HTR-8/SVneo (cell line): ENCODE measurements at places on chromosomes 3 and 15.

DNA sequence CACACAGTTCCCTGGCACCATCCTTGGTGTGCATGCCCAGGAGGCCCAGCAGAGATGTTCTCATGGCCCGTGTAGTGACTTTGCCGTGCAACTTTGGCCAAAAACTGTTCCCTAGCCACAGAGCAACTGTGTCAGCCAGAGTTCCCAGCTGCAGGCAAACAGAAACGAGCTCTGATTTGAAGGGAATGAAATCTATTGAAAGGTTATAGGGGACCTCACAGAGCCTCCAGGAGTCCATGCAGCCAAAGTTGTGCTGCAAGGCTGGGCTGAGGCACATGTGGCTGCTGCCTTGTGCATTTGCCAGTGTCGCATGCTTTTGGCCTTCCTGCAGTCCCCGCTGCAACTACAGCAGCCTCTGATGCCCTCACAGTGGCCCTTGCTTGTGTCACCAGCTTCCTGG lies 70.5 kb downstream of the PLXNA1 start:
- no peak for DNase-seq

DNA sequence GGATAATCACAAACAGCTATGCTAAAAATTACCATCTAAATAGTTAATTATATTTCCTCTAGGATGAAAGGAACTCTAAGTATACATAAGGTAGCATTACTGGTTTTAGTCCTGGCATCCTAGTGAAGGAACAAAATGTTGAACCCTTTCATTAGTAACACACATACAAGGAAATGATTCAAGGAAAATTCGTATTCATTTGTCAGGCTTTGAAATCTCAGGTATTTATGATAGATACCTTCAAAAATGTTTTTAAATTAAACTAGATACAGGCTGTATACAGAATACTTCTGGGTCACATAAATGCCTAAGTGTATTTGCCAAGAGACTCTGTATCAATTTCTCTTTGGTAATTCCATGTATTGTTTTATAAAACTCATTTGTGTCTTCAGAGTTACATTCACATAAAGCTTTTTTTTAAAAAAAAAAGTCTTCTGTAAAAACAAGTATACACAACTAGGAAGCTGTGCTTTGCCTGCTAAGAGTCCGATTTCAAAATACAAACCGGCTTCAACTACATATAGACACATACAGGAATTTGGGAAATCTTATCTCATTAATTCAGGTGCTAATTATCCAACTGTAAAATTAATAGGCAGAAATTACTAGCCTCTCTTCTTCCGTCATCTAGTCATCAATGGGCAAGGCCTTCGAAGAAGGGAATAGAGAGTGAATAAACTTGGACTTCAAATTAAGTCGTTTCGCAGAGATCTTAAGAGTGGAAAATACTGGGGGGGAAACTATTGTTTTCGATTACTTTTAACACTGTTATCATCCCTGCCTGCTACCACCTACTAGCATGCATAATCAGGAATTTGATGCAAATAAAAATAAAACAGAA lies 1.3 kb downstream of the SECISBP2L start:
- no peak for DNase-seq

DNA sequence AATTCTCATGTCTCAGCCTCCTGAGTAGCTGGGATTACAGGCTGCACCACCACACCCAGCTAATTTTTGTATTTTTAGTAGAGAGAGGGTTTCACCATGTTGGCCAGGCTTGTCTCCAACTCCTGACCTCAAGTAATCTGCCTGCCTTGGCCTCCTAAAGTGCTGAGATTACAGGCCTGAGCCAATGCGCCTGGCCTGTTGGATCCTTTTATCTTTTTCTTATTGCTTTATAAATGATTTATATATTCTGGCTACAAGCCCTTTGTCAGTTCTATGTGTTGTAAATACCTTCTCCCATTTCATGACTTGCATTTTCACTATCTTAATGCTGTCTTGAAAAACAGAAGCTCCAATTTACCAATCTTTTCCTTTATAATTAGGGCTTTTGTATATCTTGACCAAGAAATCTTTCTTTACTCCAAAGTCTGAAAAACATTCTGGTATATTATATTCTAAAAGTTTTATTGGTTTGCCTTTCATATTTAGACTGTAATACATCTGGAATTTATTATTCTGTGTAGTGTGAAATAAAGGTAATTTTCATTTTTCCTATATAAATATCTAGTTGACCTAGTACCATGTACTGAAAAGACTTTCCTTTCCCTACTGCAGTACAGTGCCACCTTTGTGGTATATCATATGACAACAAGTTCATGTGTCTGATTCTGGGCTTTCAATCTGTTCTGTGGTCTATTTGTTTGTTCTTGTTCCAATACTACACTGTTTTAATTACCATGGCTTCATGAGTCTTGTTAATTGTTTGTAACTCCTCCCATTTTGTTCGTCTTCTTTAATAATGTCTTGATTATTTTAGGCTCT lies 52.9 kb upstream of the RNU6-1 start:
- no peak for DNase-seq

- DNase-seq, result no peak
Observed at GRCh38 chr3:31729082-31729481, 196.4 kb downstream of the STT3B start.

GRCh38 chr3:64131725-64132469 lies 93.4 kb downstream of the PRICKLE2 start:
- no peak for DNase-seq

DNA sequence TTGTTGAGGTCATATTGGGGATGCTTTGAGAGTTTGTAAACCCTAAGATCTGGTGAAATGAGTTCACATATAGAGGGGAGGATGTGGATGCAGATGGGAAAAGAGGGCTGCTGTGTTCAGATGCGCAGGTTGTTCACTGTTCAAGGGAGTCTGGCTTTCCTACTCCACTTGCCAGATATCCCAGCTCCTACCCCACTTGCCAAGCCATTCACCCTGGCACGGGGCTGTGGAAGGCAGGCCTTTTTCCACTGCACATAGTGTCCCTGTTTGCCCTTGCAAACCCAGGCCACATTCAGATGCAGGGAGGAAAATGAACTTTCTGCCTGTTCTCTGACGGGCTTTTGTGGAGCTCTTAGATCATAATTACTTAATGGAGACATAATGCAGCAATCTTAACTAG lies 29.0 kb downstream of the CRABP1 start:
- no peak for DNase-seq

DNA sequence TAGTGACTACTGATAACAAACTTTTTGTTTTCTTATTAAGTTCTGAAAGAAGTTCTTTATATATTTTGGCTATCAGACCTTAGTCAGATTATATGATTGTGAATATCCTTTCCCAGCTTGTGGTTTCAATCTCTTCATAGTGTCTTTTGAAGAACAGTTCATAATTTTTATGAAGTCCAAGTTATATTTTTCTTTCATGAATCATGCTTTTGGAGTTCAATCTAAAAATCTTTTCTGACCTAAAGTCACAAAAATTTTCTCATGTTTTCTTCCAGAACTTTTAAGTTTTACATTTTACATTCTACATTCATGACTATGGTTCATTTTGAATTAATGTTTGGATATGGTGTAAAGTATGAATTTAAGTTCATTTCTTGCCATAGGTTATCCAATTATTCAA lies 34.2 kb upstream of the OCA2 start:
- no peak for DNase-seq

DNA sequence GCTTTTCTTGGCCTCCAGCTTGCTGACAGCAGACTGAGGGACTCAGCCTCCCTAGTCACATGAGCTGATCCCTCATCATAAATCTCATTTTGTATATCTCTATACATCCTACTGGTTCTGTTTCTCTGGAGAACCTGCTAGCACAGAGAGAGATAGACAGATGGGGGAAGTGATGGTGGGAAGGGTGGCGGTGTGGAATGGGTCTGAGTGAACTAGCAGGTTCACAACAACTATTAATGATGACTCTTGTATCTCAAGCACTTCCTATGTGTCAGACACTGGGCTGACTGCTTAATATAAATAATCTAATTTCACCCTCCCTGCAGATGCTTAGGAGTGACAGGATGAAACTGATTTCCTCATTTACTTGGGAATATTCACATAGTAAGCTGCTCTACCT lies 106.9 kb upstream of the TLE3 start:
- DNase-seq, result no peak

DNA sequence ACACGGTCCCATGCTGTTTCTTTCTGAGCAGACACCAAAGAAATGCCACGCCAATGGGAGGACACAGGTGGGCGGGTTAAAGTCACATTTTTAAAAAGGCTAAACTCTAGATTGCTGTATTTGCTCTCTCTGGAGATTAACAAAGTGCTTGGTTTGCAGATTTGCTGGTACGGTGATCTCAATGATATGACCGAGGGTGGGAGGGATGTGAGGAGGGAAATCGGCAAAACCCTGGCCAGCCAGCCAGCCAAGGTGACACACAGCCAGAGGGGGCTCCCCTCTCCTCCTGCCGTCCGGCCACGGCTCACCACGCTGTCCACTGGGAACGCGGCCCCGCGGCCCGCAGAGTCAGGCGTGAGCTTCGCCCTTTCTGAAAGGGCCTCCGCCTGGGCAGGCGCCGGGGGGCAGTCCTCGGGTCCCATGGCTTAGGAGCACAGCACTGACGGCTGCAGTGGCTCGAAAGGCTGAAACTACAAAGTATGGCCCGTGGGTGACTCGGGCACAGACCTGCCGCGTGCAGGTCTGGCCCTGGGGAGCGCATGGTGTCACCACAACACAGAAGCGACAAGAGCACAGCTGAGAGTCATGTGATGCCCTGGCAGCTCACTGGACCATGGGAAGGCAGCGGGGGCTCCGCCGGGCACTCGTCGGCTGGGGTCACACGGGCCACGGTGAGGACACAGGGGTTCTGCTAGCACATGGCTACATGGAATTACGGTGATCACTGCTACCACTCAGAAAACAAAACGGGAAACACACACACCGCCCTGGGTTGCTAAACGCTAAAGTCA lies 57.8 kb upstream of the RPL32 start:
- DNase-seq, result no peak

GRCh38 chr15:58771621-58772250 lies 634 bp downstream of the MINDY2 start:
- peak; percentile 25 for DNase-seq

DNA sequence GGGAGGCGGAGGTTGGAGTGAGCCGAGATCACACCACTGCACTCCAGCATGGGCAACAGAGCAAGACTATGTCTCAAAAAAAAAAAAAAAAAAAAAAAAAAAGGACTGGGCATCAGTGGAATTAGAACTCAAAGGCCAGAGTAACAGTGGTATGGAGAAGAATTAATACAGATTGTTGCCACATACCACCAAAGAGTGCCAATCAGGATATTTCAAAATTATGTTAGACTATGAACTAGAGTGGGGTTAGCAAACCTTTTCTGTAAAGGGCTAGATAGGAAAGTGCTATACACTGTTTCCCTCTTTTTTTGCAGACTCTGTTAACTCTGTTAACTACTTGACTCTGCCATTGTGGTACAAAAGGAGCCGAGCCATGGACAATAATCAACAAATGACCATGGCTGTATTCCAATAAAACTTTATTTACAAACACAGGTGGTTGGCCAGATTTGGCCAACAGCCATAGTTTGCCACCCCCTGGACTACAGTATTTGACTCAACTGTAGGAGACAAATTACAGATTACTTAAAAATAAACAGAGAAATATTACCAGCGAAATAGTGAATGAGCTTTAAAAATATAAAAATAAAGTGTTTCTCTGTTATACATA lies 28.6 kb downstream of the DPH3 start:
- no peak for DNase-seq

DNA sequence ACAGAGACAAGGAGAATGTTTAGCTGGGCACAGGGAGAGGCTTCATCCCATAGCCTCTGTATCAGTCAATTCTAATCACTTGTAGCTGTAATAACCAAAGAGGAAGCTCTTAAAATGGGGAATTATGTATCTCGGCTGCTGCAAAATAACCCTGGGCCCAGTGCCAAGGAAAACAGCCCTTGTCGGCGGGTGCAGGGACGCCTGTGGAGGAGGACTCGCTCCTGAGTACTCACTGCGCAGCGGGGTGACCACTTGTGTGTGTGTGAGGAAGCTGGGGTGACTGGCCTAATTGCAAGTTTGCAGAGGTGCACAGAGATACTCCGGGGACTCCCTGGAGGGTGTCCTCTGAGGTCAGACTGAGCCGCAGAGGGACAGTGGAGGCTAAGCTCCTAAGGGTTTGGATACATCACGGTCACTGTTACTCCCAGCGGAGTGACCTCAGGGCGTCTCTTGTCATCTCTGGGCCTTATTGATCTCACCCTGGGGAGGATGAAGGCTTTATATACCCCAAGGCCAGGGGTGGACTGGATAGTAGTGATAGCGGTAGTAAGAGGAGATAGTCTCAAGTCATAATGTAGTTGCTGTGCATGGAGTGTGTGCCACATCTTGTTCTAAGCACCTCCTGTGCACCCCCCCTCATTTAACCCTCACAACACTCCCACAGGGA lies 37.2 kb downstream of the SLC6A6 start:
- peak; percentile 61 for DNase-seq

DNA sequence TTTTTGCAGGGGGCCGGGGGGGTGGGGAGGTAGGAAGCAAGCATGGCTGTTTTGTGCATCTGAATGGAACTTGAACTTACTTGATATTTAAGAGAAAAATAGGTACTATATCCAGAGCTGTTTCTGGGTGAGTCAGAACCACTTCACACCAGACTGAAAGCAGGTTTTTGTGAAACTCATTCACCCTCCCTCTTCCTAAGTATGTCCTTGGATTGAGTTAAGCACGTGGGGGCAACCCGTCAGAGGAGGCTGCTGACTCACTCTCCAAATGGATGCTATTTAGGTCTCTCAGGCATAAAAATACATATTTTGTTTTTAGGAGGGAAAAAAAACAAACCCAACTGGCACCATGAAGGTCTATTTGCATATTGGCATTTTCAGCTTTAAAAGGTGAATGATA lies 270.3 kb downstream of the RYR3 start:
- no peak for DNase-seq

DNA sequence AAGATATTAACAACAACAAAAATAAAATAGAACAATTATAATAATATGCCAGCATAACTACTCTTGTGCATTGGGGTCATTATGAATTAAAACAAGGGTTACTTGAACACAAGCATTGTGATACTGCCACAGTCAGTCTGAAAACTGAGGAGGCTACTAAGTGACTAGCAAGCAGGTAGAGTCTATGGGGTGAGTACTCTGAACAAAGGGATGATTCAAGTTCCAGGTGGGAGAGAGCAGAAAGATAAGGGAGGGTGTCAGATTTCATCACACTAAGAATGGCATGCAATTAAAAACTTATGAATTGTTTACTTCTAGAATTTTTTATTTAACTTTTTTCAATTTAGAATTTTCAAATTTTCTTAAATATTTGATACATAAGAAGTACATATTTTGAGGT lies 754.4 kb upstream of the GOLIM4 start:
- no peak for DNase-seq

- DNase-seq, result no peak
Observed at GRCh38 chr3:17979911-17980310, 237.5 kb upstream of the TBC1D5 start.

DNA sequence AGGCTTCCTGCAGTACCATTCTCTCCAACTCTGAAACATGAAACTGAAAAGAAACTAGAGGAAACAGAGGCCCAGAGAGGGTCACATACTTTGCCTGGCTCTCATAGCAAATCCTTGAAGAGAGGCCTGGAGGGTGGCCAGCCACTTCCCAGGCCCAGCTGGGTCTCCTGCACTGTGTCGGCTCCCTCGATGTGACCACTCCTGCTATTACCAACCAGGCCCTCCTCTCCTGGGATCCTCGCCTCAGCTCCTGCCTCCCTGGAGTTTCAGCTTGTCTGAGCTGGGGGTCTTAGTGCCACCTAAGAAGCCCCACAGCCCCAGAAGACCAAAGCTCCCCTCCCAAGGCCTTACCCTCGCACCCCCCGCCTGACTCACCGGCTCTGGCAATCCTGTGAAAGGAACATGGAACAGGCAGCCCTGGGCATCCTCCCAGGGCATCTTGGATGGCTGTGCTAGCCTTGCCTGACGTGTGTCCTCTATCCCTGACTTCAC lies 4.6 kb downstream of the LOXL1 start:
- DNase-seq, result no peak
